ENCODE measurements at places on chromosomes 12 and 14. TPM values are rescaled to one million over a fixed set of nuclear protein-coding genes. Genes with fewer than 3 reads are reported as not detected.
A peak's percentile ranks its signal among the peaks of the same experiment; 100 is the strongest.

DNA sequence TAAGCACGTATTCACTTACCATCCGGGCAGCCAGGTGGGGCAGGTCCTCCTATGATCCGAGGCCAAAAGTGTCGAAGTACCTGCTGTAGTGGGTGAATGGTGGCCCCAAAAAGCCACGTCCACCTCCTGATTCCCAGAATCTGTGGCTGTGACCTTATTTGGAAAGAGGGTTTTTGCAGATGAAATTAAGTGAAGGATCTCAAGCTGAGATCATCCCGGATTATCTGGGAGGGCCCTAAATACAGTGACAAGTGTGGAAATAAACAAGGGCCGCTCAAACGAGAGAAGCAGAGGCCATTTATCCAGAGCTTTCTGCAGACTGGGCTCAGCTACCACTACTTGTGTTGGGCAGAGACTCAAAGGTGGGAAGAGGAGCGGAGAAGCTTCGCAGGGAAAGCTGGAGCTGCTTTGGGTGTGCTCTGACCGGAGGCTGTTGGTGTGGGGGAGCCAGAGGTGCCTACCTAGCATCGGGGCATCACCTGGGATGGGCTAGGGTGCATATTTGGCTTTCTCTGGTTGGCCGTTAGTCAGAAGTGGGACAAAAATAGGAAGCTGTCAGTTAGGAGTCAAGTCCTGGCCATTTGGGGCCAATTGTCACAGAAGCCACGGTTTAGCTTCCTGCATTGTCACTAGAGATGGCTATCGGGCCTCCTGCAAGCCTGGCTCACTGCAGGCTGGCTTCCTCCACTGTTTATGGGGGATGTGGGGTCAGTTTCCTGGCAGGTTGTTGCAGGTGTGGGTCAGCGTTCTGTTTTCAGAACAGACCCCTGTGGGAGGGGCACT is 27.8 kb upstream of the DLK1 start:
- DNase-seq: no peak

- no peak for DNase-seq
These were observed 101.1 kb downstream of the OTX2 start for GRCh38 chr14:56709201-56709600.

DNA sequence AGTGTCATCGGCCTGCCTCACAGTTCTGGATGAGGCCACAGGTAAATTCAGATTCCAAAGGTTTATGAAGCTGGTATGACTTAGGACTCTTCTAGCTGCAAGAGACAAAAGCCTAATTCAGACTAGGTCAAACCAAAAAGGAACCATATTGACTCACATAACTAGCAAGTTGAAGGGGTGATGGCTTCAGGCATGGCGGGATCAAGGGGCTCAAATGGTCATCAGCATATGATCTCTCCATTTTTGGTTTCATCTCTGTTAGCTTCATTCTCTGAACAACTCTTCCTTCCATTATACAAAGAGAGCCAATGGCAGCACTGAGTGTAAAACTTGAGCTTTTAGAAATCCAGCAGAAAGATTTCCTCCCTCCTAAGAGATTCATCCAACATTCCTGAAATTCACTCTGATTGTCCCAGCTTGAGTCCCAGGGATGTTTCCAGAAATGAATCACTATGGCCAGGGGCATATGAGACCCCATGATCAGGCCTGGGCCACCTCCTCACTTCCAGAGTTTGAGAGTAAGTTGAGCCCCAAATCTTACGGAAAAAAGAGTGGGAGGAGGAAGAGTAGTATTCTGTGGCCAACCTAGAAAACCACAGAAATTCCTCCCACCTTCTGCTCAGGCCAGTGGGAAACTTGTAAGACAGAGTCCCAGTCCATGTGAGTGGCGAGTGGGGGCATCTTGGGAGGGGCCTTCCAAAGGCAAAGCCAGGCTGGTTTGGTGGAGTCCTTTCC is 2.0 kb upstream of the MAP1LC3B2 start:
- DNase-seq: no peak

DNA sequence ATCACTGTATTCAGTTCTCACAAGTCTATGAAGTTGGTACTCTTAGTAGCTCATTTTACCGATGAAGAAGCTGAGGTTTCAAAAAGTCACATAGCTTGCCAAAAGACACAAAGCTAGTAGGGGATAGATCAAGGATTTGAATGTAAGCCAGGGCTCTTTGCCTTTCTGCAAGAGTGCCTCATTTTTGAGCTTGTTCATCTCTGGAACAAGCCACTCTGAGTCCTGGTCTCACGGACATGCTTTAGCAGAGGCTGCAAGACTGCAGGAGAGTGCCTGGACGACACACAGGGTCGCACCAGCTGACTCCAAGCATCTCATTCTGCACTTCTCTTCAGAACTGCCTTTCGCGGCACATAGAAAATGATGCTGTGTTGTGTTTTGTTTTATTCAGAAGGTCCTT is 3.7 kb downstream of the NUAK1 start:
- no peak for DNase-seq

GRCh38 chr14:104924421-104925213 is at the start of gene PLD4:
Gene PLD4, plus strand, starts transcription at chr14:104924879. Its CDS starts 2,262 bp downstream, at chr14:104927141.
- DNase-seq: no peak

DNA sequence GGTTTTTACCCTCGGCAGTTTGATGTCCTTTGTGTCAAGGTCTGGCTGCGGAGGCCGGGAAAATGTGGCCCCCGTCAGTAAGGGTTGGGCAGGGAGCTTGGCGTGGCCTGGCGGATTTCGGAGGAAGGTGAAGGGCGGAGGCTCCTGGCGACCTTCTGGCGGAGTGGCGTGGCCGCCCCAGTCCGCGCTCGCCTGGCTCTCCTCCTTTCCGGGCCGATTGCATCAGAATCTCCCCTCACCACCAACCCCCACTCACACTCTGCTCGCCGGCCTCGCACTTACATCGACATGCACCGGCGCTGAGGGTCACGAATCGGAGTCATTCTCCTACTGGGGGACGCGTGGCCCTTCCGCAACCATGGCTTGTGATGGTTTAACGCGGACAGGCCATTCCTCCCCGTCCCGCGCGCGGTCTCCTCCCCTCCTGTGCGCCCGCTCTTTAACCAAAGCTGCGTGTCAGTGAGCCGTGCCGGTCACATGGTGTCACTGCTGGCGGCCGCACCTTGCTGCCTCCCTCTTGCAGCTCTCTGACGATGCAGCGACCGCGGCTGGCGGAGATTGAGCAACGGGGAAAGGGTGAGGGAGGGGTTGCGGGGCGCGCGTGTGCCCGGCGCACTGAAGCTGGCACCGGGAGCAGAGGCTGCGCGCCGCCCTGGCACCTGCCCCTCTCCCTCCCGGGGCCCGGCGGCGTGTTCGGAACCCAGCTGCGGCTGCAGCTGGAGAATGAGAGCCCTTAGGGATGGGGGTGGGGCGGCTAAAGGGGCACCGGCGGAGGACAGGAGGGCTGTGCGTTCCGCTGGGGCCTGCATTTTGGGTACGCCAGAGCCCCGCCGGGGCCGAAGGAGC is at the start of gene SLC38A1:
TSS of gene SLC38A1 (minus strand) at position 461 of the 846 bp plus-strand sequence. CDS start 29,243 bp downstream, outside the sequence.
- DNase-seq: peak; percentile 95

DNA sequence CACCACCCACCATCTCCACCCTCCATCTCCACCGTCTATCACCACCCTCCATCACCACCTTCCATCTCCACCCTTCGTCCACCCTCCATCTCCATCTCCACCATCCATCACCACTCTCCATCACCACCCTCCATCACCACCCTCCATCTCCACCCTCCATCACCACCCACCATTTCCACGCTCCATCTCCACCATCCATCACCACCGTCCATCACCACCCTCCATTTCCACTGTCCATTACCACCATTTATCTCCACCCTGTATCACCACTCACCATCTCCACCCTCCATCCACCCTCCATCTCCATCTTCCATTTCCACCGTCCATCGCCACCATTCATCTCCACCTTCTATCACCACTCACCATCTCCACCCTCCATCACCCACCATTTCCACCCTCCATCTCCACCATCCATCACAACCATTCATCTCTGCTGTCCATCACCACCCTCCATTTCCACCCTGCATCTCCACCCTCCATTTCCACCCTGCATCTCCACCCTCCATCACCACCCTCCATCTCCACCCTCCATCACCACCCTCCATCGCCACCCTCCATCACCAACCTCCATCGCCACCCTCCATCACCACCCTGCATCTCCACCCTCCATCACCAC is 6.1 kb upstream of the CEP170B start:
- DNase-seq: no peak

- DNase-seq: no peak
These were observed 20.0 kb upstream of the KITLG start for GRCh38 chr12:88600272-88600671.

DNA sequence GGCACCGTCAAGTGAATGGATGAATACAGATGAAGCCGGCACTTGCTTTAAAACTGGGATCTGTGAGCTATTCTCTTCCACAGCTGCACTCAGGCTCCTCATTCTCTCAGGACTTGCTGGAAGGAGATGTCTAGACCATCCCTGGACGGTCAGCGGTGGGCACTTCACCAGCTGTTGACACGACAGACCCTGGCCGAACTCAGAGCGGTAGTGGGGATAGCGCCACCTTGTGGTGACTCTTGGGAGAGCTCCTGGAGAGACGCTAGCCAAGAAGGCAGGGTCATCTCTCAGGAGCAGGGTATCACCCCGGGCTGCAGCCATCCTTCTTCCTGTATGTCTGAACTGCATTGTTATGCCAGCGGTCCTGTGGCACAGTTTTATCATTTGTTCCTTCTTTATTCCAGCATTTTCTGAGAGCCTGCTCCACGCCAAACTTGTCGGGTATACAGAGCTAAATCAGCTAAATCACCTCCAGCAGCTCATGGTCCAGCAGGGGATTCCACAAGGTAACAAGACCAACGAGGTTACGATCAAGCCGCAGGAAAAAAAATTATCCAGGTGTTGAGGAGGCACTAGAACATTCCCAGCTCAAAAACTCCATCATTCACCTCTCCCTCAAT is 10.0 kb downstream of the WNT1 start:
- DNase-seq: no peak

OR4E2 gene
- not detected for total RNA-seq

GRCh38 chr12:75960086-75960910 is 71.3 kb downstream of the PHLDA1 start:
- DNase-seq: no peak

GRCh38 chr14:95055318-95055717 is 102.0 kb downstream of the DICER1 start:
- no peak for DNase-seq

BDKRB1 gene
- total RNA-seq: 0.42 TPM

- DNase-seq: no peak
These were observed 400 bp downstream of the CHST11 start for GRCh38 chr12:104456950-104457745.

CNTN1 gene
- 65.6 TPM for total RNA-seq

DNA sequence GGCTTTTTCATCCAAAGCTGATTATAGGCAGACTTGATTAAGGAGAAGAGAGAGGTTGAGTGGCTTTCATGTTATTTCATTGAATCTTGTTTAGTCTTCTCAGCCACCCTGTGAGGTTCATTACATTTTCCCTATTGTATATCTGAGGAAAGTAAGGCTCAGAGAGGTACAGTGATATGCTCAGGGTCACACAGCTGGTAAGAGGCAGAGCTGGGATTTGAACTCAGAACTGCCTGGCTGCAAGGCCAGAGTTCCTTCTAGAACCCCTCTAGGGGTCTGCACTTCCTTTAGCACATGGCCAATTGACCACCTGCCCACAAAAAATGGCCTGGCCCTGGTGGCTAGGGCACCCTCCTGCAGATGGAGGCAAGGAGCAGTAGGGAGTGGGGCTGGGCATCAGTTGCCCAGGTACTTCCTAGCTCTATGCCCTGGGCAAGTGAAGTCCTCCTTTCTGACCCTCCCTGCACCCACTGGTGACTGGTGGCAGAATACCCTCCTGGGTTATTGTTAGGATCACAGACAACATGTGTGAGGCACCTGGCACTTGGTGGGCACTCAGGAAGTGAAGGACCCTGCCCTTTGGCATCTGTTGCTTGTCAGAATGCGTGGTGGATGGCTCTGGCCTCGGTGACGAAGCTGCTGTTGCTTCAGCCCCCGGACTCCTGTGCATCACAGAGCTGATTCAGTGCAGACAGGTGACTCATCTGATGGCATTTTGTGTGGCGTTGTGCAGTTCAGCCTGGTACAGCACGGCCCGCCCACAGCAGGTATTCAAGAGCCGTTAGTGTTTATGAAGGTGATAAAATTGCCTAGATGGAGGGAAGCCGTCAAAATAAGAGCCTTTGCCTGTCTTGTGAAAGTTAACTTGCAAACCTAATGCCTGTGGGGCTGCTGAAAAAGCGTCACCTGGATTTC is 115.8 kb downstream of the SLC25A47 start:
- no peak for DNase-seq

GRCh38 chr12:57782243-57782607 is 362 bp upstream of the TSFM start:
- DNase-seq: no peak

DNA sequence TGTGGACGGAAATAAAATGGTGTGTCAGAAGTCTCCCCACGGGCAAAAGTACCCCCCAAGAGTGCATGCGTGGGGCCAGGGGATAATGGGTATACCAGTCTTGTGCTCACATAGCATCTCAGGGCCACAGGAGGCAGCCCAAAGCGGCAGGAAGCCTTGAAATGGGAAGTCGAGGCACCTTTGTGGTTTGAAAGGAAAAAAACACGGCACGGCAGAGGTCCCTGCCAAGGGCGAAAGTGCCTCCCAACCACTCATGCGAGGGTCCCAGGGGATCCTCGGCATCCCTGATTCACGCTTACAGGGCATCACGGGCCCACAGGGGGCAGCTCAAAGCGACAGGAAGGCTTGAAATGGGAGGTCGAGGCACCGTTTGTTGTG is 583.2 kb downstream of the ALG10 start:
- peak; percentile 72 for DNase-seq

DNA sequence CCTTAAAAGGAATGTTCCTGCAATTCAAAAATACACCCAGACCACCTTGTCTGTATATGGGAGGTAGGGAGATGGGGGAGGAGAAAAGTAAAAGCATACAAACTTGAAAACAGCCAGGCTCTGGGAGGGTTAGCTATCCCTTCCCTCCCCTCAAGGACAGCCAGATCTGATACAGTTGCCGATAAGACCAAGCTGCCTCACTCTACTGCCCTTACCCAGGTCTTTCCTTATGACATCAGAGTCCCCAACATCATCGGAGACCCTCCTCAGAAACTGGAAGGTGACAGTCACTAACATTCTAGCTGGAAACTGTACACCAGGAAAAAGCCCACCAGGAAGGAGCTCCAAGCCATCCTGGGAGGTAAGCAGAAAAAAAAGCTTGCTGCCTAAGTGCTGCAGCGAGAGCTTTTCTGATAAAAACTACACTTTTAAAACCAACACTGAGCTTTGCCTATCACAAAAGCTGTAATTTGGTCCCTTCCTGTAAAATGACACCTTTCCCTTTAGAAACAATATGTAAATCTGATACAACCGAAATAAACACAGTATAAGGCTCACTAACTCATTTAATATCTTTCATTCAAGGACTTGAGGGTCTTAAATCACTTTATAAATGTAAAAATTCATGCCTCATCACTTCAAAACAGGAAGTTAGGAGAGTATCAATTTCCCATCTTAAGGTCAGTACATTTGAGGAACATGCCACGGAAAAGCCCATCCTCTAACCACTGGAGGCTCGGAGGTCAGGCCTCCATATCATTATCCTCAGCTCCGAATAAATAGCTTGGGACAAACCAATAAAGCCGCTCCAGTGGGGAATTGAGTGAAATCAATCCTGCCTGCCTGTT is 20.4 kb upstream of the PLEKHH1 start:
- DNase-seq: no peak

DIO2 gene
- total RNA-seq: 28.2 TPM
